ENCODE measurements at places on chromosomes 11 and 22.

DNA sequence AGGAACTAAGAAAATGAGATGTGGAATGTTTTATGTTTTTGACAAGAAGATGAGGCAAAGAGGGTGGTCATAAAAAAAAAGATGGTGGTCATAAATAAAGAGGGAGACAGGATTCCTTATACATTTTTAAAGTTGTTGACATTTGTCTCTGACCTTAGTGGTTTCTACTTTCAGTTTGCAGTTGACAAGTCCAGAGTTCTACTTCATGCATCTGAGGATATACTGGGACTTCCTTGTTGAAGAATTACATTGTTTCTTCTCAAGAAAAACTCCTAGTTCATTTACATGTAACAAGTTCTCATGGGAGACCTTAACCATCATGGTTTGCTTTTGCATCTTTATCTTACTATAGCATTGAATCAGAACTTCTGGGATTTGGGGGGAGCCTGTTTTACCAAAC, 1.2 kb downstream of the OR6X1 start:
- DNase-seq = no peak

DNA sequence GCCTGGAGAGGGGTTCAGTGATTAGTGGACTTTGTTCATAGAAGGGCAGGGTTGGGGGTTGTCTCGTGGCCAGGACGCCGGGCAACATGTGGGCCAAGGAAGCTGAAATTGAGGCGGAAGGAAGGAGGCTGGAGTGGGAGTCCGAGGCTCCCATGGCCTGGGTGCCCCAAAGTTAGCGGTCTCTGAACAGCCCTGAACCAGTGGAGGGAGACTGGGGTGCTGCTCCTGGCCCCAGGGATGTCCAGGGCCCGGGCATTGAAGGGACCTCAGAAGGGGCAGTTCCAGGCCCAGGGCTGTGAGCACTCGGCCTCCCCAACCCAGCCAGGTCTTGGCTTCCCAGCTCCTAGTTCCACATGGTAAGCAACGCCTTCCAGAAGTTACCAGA, 59.2 kb upstream of the PRODH start:
- no peak for DNase-seq

DNA sequence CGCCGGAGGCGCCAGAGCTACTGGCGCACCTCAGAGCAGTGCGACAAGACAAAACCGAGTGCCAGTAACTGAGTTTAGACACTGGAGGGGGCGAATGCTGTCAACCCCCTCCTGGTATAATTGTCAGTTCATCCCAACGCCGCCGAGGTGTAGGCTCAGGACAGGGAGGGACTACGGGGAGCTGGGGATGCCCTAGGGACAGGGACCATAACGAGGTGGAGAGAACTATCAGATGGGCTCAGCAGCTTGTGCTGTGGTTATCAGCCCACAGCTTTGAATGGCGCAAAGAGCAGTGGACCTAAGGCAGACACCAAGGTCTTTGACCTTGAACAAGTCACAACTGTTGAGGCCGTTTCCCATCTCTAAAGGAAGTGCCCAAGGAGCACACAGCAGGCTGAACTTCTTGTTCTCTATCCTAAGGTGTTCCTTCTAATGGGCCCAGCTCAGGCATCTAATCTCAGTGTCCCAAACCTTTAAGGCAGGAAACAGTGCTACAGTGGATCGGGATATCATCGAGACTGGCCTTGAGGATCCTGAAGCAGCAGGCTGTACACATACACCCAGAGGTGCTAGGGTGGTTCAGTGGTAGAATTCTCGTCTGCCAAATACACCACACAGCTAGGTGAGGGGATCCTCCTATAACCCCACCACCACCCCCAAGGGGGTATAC, 958 bp upstream of the TUT1 start:
- no peak for DNase-seq

- no peak for DNase-seq
These were observed 740.0 kb downstream of the DLG2 start for GRCh38 chr11:84887055-84887629.

DNA sequence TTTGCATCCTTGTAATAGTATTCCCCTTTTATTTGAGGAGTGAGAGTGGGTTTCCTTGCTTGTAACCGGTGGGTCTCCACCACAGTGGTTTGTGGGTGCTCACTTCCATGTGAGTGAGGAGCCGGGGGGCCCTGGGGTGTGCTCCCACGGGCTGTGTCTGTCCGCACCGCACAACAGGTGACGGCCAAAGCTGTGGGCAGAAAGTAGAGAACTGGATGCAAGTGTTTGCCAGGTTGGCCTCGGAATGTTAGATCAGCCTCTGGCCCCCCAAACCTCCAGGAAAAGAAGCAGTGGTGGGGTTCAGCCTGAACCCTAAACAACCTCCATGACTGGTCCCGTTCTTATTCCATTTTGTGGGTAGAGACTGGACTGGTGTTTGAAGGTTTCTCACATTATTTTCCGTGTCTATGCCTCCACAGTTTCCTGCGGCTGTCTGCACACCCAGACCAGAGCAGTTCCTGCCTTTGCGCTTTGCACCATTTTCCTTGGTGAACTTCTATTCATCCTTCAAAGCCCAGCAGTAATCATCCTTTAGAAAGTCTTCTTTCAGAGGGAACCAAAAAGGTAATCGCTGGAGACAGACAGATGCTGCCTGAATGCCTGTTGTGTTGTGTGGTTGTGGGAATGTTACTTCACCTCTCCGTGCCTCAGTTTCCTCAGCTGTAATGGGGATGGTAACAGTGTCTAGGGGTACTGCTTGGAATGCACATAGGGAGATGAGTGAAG, 77.2 kb downstream of the MYEOV start:
- no peak for DNase-seq

- no peak for DNase-seq
These were observed 48.8 kb upstream of the HSD17B12 start for GRCh38 chr11:43631732-43632131.

DNA sequence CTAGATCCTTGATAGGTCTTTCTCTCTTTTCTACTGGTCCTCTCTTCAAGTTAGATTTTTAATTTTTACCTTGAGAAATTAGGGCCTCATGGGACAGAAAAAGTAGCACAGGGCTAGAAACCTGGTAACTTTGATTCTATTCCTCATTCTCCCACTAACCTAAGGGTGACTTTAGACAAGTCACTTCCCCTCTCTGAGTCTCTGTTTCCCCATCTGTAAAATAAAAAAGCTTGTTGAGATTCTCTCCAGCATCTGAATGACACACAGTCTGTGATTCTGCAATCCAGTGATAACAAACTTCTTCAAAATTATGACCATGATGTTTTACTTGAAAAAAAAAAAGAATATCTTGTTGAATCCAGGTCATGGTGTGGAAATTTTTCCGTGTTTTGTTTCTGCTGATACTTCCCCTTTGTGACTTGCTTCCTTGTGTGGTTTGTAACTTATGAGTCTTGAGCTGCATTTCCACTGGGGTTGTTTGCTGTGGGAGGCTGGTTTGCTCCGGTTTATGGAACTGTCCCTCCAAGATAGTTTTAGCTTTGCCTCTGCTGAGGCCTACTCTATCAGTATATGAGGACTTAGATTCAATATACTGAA, 9.8 kb upstream of the MPEG1 start:
- no peak for DNase-seq

- no peak for DNase-seq
These were observed 191.4 kb downstream of the ARHGAP42 start for GRCh38 chr11:100878474-100878873.

DNA sequence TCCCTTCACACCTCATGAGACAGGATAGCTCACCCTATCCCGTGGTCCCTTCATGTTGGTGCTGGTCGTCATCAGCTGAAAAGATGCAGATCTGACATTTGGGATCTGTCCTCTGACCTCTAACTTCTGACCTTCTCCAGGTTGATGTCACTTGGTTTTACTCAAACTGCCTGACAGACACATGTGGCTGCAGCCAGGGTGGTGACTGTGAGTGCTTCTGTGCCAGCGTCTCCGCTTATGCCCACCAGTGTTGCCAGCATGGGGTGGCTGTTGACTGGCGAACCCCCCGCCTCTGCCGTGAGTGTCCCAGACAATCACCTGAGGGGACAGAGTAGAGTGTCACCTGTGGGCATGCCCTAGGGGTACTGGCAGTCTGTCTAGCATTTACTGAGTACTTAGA, 49.7 kb downstream of the OTOG start:
- no peak for DNase-seq

DNA sequence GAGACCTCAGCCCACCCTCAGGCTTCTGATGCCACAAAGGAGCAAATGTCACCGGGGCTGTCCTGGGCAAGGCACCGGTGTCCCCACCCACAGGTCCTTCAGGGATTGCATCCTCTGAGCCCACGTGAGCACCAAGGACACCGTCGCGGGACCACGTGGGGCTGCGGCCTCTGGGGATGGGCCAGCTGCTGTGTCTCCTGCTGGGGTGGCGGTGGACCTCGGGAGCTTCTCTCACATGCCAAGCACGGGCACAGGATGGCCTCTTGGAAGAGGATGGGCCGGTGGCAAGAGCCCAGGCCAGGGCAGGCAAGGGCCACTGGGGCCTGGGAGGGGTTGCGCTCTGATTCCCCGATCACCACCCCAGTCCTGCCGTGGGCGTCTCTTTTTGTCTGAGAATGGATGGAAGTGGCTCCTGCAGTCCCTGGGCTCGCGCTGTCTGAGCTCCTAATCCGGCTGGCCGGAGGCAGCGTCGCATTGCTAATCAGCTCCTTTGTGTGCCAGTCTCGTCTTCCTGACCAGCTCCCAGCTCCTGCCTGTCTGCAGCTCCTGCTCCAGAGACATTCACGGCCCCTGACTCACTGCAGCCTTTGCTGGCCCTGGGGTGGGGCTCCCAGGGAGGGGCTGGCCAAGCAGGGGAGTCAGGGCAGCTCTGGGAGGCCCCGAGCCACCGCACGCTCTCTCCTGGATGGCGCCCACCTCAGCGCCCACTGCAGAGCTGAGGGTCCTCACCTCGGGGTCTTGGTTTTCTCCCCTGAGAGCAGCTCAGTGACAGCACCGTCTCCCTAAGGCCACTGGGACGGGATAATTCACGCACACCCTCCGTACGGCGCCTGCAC, 146.7 kb downstream of the CTTN start:
- no peak for DNase-seq

DNA sequence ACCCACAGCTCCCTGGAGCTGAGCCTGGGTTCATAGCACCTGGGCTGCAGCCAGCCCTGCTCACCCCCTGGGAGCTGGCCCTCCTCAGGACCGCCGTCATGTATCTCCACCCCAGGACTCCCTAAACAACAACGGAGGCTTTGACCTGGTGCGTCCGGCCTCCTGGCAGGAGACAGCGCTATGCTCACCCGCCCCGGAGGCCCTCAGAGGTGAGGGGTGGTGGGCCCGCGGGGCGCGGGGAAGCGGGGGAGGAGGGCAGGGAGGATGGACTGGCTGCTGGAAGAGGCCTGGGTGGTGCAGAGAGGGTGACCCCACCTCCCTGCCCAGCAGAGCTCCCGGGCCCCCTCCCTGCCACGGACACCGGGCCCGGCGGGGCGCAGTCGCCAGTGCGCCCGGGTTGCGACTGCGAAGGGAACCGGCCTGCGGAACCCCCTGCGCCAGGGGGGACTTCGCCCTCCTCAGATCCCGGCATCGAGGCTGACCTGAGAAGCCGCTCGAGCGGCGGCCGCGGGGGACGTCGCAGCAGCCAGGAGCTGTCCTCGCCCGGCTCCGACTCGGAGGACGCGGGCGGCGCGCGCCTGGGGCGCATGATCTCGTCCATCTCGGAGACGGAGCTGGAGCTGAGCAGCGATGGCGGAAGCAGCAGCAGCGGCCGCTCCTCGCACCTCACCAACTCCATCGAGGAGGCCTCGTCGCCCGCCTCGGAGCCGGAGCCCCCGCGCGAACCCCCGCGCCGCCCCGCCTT, 3.1 kb downstream of the MAPK8IP2 start:
- DNase-seq = no peak

DNA sequence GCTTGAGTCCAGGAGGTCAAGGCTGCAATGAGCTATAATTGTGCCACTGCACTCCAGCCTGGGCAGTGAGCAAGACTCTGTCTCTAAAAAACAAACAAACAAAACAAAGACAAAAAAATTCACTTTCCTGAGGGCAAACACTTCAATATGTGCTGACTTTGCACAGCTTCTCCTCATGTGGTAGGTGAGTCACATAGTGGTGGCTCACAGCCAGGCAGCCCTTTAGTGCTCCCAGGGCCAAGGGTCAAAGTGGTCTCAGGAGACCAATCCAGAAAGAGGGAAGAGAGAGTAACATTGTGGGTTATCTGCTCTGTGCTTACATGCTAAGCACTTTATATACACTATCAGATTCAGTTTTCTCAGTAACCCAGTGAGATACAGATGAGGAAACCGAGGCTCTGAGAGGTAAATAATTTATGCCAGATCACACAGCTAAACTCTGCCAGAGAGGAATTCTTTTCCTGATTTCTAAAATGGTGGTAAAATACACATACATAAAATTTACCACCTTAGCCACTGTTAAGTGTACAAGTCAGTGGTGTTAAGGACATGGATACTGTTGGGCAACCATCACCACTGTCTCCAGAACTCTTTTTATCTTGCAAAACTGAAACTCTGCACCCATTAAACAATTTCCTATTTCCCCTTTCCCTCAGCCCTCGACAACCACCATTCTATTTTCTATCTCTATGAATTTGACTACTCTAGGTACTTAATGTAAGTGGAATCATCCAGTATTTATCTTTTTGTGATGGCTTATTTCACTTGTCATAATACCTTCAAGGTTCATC, 231.7 kb upstream of the NARS2 start:
- DNase-seq = no peak

GRCh38 chr11:95686265-95686664, 103.3 kb downstream of the FAM76B start:
- DNase-seq = no peak

DNA sequence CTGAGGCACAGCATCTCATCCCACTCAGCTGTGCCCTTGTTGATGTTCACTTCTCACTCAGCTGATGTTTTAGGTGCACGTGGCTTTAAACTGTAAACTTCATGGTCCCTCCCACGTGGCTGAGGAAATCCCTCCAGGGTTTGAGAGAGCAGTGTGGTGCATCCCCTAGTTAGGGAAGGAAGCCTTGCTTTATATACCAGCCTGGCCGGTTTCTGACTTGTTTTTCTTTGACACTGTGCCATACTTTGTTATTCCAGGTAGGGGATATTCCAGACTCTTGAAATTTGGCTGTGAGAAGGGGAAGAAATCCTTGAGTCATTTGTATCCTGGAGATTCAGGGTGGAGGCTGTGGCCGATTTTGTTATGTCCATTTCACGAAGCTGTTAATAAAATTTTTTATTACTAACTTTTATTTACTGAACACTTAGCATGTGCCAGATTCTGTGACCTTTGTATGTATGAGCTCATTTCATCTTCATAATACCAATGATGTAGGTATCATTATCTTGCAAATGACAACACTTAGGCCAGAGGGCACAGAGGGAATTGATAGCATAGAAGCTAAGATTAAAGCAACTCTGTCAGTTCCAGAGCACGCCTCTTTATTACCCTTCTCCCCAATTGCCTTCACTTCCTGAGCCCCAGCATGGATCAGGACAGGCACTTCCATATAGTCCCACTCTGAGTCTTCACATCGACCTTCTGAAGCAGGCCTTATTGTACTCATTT, 116.6 kb downstream of the NAV2 start:
- no peak for DNase-seq

GRCh38 chr22:36391638-36392037, 3.9 kb upstream of the MYH9 start:
- no peak for DNase-seq

GRCh38 chr22:48752451-48753380, 1075.0 kb downstream of the BRD1 start:
- no peak for DNase-seq

All from T-helper 1 cell (primary cell).